CD4-positive, alpha-beta T cell treated with Interleukin-2 at 100 ng/mL for 4 hours (primary cell): ENCODE measurements at places on chromosomes 1 and 21.

DNA sequence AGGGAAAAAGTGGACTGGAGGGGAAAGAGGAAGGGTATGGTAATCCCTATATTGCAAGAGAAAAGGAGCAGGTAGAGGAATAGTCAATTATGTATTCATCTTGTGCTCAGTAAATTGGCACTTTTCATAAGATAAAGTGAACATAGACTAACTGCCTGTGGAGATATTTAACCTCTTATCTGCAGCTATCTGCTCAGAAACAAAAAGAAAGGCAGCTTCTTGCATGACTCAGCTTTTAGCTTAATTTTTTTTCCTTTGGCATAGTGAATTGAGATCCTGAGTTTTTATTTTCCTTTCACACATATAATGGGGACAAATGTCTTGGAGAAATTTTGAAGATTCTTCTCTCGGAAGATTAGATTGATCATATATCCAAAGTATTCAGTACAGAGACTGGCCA lies 127.6 kb upstream of the F3 start:
- no peak for DNase-seq

GRCh38 chr1:37553598-37553926 lies 531 bp downstream of the SNIP1 start:
- DNase-seq = no peak

DNA sequence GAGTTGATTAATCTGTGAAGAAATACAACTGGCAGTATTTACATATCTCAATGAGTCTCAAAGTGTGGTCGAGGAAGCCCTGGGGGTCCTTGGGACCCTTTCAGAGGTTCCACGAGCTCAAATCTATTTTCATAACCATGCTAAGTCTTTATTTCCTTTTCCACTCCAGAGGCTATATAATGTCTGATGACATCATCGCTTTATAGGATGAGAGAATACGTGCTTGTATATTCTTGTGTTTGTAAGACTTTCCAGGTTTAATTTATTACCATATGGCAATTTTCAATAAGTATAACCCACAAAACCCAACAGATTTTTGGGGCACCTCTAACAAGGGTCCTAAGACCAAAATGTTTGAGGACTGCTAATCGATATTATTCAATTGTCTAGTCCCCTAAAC lies 1.4 kb upstream of the SLC19A2 start:
- DNase-seq = no peak

DNA sequence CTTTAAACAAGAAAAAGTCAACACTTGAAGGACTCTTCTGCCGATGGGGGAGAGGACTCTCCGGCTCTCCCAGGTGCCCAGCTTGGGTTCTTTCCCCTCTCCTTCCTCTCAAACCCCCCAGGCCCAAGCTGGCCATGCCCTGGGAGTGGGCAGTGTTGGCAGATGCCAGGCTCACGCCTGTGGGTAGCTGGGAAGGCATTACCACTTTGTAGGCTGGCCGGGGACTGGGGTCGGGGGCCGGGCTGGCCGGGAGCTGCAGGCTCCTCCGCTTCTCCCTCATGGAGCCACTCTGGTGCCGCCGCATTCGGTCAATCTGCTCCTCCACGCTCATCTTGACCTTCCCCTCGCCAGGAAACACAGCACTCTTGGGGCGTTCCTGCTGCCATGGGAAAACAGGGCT lies 16.4 kb upstream of the GOLT1A start:
- DNase-seq = no peak

GRCh38 chr1:108556066-108556465 lies 3.8 kb upstream of the EEIG2 start:
- DNase-seq = no peak

GRCh38 chr1:168509210-168509609 lies 34.6 kb downstream of the XCL2 start:
- no peak for DNase-seq

DNA sequence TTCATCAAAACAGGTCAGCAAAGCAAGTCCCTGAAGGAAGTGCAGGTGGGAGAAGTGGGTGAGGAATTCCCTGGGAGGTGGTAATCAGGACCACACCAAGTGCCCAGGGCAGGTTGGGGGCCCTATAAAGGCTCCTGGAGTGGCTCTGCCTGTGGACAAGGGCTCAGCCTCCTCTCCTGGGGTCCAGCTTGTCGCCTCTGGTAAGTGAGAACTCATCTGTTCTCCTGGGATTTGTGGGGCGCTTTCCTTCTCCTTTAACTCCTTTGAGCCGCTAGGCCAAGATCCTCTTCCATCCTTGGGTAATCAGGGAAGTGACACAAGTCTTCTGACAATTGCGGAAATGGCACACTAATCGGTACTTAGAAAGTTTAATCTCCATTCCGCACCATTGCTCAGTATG lies at the start of gene SPRR4:
SPRR4 (plus strand) TSS at position 154 of the 400 bp plus-strand sequence. CDS start 1,243 bp downstream, outside the sequence.
- no peak for DNase-seq

- no peak for DNase-seq
These were observed 133.2 kb upstream of the ZC3H11B start for GRCh38 chr1:219746141-219746540.

GRCh38 chr1:56092684-56093570 lies 486.4 kb downstream of the PLPP3 start:
- DNase-seq = no peak

DNA sequence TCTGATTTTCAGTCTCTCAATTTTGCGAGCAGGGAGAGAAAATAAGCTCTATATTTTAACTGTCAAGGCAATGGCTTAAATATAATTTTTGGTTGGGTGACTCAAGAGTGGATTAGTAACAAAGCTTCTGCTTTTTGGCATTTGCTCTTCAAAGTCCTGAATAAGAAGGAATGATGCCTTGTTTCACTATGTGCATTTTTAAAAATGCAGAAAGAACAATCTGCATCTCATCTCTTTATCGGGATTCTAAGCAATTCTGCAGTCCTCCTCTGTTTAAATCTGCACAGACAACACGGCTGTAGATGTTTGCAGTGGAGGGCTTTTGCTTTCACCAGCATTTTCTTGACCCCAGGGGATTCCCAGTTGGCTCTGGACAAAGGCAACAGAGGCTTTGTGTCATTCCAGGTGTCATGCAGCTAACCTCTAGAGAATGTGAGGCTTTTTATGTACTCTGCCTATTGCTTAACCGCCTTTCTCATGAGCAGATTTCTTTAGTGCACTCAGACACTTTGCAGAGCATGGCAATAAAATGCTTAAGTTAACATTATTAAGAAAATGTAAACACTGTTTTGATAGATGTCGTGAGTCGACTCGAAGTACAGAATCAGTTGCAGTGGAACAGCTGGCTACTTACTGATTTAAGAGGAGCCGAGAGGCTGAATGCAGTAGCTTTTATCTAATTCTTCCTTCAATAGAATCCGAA lies 783.2 kb upstream of the NEGR1 start:
- no peak for DNase-seq

DNA sequence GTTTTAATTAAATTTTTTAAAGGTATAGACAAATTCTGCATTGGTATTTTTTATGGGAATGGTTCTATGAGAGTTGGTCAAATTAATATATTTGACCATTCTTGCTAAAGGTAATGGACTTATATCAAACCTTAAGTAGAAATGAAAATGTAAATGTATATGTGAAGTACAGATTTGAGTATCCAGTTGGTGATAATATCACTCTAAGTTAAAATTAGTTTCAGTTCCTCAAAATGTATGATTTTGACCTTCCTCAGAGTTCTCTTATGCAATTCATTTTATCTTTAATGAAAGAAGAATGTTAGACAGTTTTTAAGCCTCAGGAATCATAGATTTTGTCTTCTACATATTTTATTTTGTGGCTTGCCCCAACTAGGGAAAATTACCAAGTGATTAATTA lies 1291.5 kb upstream of the B3GALT2 start:
- no peak for DNase-seq

DNA sequence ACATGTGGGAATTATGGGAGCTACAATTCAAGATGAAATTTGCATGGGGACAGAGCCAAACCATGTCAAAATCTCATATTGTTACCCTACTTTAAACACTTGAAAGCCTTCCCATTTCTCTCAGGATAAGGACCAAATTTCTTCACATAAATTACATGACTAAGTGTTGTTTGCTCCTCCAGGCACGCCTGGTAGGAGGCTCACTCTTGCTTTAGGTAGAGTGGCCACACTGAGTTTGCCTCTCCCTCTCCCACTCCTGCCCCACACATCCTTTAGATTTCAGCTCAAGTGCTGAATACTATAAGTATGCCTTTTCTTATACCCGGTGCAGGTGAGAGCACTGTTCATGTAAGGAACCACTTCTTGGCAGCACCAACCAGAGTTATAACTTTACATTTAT lies 279.1 kb downstream of the DNM3 start:
- DNase-seq = no peak

DNA sequence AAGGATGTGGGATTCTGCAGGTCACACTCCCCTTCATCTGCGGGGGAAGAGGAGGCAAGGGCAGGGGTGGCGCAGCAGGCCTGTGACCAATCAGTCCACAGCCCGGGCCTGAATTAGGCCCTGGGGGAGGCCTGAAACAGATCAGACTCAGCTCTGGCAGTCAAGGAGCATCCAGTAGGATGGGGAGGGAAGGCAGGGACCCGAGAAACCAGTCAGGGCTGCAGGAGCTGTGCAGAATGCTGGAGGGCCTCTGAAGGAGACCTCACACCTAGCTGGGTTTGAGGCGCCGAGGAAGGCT lies 12.7 kb downstream of the TNNT2 start:
- DNase-seq = no peak

DNA sequence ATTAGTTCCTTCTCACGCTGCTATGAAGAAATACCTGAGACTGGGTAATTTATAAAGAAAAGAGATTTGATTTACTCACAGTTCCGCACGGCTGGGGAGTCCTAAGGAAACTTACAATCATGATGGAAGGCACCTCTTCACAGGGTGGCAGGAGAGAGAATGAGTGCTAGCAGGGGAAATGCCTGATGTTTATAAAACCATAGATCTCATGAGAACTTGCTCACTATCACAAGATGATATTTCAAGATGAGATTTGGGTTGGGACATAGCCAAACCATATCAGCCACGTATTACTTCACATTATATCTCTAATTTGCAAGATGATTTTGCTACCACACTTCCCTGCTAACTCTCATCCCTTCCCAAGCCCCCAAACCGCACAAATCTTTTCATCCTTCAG lies 9.1 kb downstream of the MNDA start:
- DNase-seq = no peak

DNA sequence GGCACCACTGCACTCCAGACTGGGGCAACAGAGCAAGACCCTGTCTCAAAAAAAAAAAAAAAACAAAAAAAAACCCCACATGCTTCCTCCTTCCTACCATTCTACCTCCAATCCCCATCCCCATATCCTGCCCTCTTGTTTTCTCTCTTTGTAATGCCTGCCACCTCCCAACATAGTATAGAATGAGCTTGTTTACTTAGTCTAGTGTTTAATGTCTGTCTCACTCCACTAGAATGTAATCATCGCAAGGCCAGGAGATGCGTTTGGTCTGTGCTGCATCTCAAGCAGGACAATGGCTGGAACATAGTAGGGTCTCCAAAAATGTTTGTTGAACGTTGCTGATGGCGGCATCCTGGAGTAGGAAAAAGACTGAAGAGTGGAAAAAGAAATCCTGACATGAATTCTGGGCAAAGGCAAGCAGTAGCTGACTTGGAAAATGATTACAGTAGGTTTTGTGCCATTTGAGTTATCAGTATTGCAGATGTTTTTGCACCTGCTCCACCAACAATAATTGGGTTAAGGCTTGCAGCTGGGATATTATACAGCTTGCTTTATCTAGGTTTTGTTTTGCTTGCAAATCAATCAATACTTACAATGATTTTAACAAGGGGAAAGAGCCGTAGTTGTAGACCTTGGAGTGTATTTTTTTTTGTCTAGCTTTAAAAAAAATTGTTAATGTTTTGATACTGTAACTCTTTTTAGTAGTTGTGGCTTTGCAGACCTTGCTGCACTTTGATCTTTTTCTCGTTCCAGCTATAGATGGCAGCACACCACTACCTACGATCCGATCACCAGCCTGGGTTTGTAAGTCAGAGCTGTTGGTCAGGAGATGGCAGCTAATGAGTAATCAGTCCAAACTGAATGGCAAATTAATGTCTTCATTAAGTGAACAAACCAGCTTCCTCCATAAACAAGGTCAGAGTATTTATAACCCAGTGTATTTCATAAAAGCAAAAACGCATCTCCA lies 62.4 kb downstream of the BACH1 start:
- DNase-seq = peak; percentile 25

- DNase-seq = no peak
These were observed 63.6 kb downstream of the RUNX3 start for GRCh38 chr1:24866211-24867083.

- DNase-seq = no peak
These were observed 267.8 kb downstream of the FOXD2 start for GRCh38 chr1:47705517-47706130.

DNA sequence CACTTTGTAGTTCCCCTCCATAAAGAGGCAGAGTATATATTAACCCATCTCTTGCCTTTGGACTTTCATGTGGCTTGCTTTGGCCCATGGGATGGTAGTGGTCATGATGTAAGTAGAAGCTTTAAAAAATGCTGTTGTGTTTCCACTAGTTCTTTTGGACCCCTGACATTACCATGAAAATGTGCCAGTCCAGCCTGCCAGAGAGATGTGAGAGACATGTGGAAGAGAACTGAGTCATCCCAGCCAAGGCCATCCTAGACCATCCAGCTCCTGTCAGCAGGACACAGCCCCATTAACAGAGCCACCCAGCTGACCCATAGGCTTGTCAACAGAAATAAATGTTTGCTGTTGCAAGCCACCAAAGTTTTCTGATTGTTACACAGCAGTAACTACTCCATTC lies 3.9 kb upstream of the CD101 start:
- DNase-seq = no peak

- no peak for DNase-seq
These were observed 73.8 kb upstream of the B3GALT2 start for GRCh38 chr1:193260056-193260745.

DNA sequence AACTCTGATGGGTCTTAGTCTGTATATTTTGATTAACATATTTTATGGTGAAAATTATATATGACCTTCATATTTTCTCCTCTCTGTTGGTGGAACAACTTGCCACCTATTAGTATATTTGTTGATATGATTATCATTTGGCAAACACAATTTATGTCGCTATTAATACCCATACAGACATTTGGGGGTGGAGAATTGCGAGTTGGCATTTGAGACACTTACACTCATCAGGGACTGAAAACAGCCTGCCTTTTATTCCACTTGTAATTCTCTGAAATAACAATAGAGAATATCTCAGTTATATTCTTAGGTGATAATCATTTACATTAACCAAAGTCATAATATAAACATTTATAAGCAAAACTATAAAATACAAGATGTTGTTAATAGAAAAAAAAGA lies 100.5 kb upstream of the RGS18 start:
- no peak for DNase-seq

- no peak for DNase-seq
These were observed 7.7 kb upstream of the SYNJ1 start for GRCh38 chr21:32735524-32735923.

DNA sequence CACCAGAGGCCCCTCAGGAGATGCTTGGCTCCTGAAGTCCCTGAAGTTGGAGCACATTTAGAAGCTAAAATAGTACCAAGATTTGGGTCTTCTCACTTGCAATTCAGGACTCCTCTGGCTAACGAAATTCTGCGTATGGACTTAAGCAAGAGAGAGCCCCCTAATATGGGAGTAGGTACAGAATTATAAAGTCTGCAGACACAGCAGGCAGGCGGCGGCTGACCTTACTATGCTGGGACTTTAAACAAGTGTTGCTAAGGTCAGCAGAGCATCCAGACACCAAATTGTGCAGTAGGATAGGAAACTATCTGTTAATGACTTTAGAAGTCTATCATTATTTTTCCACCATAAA lies 104.5 kb upstream of the PDE4B start:
- no peak for DNase-seq
